ENCODE measurements at places on chromosomes 16 and 17. TPM values are rescaled to one million over a fixed set of nuclear protein-coding genes. Genes with fewer than 3 reads are reported as not detected.

- DNase-seq, result no peak
Observed at GRCh38 chr16:62638964-62639870, 603.0 kb upstream of the CDH8 start.

DNA sequence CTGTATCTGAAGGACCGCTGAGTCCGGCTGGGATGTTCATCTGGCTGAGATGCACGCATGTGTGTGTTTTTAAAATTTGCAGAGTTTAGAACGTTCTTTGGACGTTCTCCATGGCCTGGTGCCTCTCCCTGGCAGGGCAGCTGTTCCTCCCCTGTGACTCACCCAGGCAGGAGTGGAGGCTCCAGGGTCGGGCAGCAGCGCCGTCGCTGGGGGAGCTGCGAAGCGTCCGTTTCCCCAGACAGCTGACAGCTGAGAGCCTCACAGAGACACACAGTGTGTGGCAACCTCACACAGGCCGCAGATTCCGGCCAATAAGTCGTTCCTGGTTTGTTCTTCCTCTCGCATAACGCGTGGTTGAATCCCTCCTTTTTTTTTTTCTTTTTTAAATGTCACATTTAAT, 80.6 kb downstream of the OR1D5 start:
- DNase-seq, result no peak

DNA sequence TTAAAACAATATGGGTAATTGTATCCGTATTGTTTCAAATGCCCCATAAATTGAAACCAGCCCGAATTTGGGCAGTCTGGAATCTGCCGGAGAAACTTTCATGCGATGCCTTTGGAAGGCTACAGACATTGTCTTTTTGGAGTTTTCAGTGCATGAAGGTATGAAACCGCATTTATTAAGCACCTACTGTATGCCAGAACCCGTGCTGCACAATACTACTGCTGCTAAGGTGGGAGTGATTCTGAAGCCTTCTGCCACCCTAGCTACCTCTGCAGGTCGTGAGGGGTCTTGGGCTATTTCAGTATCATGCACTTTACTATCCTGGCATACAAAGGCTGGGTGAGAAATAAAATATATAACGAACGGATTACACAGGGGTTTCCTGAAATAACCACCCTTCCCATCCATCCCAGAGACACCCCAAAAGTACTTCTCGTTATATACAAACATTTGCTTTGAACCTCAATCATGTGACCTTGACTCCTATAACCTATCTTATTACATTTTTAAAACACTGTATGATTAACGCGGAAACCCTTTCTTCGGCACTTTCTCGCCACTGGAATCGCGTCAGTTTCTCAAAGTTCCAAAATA, 1.0 kb upstream of the MSI2 start:
- no peak for DNase-seq

DNA sequence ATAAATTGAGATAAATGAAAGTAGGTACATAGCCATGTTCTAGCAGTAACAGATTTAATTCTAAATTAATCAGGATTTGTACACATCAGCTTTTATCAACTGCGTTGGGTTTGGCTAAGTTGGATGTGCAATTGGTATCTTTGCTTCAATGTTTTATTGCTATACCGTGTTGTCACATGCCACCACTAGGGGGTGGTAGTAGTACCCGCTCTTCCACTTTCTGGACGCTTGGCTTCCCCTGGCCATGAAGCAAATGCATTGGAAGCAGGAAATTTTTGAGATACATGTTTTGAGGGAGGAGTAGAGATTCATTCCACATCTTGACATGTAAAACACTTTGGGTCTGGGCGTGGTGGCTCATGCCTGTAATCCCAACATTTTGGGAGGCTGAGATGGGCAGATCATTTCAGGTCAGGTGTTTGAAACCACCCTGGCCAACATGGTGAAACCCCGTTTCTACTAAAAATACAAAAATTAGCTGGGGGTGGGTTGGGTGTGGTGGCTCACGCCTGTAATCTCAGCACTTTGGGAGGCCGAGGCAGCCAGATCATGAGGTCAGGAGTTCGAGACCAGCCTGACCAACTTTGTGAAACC, 58.6 kb downstream of the EMP2 start:
- DNase-seq, result peak; percentile 83

GRCh38 chr17:73286863-73287296, 24.9 kb downstream of the CDC42EP4 start:
- no peak for DNase-seq

DNA sequence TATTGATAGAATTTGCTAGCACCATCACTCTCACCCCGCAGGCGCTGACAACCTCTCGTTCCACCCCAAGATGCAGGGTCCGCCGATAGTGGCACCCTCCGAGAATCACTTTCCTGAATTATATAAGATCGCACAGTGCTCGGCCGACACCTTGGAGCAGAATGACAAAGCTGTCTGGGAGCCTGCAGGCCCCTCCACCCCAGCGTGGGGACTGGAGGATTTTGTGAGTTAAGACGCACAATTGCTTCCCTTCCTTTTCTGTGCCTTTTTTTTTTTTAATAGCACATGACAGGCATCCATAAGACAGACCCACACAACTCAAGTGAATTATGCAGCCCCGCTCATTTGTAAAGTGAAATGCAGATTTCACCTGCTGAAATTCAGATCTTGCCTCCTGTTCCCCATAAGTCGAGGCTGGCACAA, 155.3 kb downstream of the C16orf78 start:
- no peak for DNase-seq

GRCh38 chr17:80876950-80877728, 114.5 kb upstream of the CHMP6 start:
- no peak for DNase-seq

DNA sequence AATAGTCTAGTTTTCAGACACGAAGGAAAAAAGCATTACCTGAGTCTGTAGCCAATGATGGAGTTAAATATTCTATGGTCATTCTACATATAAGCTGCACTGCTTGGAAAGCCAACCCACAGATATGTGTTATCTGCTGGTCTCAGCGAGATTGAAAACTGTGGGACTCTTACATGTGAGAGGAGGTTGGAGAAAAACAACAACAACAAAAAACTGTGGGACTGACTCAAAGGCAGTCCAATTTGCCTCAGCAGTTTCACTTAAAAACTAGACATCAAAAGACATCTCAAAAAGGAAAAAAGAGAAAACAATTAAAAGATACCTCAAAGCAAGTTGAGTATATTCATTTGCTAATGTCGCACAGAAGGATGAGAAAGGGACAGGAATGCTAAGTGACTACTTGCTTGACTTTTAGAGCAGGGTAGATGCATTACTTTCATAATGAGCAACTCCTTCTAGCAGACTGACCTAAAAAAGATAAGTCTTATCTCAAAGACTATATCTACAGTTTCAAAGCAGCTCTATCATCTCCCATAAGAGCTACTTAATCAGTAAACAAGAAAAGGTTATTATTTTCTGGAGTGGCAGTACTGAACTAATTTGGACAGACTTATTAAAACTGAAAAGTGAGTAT, 35.5 kb upstream of the ITGA2B start:
- DNase-seq, result no peak

GRCh38 chr17:56130026-56130425, 23.2 kb upstream of the ANKFN1 start:
- DNase-seq, result no peak

DNA sequence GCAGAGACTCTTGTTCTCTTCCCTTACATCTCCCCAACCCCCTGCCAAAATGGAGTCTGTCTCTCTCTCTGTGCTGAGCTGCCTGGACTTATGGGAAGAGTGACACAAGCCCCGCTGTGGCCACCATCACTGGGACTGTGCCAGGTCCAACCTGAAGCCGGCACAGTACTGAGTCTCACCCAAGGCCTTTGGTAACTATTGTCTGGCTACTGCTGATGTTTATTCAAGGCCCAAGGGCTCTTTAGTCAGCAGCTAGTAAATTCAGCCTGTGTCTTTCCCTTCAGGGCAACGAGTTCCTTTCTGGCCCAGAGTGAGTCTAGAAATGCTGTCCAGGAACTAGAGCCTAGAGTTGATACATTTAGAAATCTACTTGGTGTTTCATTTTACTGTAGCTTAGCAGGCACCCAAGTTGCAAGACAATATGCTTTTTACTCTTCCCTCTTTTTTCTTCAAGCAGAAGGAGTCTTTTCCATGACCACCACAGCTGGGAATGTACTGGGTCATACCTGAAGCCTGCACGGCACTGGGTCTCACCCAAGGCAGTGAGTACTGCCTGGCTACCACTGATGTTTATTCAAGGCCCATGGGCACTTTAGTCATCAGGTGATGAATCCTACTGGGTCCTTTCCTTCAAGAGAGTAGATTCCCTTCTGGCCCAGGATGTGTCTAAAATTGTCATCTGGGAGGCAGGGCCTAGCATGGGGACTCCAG, 17.7 kb downstream of the EFCAB5 start:
- DNase-seq, result no peak

DNA sequence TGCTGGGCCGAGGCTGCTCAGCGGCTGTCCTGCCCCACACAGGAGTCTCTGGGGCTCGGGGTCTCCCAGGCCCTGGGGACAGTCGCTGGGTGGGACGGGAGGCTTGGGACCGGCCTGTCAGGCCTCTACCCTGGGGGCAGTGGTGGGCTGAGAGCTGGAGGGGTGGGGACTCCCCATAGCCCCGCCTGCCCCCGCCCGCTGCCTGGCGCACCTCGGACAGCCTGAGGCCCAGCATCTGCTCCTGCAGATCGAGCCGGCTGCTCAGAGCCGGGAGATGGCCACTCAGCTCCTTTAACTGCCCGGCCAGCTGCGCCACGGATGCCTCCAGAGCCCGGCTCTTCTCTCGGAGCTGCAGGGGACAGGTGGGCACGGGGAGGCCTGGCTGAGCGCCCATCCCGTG, 6.7 kb downstream of the PERCC1 start:
- DNase-seq, result no peak

DNA sequence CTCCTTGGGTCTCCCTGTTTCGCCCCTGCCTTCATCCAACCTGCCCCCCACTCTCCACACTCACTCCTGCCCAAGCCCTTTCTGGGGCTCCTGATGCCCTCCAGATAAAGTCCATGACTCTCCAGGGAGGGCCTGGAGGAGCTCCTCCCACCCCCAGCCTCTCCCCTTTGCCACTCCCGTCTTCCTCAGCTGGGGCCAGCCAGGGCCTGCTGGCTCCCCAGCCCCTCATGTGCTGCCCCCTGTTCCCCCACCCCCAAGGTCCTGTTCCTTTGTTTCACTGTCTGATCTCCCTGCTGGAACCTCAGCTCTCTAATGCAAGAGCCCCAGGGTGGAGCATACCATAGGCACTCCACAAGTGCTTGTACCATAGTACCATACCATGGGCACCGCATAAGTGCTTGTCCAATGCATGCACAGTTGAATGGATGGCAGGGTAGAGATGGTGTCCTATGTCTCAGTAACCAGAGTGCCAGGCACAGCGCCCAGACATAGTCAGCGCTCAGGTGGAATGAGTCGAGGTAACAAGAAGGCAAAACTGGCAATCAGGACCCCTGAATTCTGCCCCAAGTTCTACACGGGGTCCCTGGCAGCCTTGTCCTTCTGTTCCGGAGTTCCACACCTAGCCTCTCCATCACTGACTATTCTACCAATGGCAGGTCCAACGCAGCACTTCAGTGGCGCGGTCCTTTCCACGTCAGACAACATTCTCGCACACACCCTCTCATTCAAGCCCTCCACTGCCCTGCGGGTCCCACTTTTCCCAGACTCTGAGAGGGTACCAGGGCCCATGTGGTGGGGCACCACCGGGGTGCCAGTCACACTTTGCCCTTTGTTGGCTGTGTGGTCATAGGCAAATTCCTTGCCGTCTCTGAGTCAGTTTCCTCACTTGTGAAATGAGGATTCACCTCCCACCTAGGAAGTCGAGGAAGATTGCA, 1.4 kb downstream of the PLCD3 start:
- no peak for DNase-seq

The SEPTIN1 gene
- 117 TPM for total RNA-seq

The TOP2A gene
- total RNA-seq, result 101 TPM

The TBC1D3G gene
- total RNA-seq, result not detected

The ACSM2B gene
- total RNA-seq, result not detected

The CASKIN1 gene
- 0.14 TPM for total RNA-seq
